ENCODE measurements at places on chromosomes 16 and 17. TPM values are rescaled to one million over a fixed set of nuclear protein-coding genes. Genes with fewer than 3 reads are reported as not detected.

- H3K4me3 ChIP-seq = no peak overlapping the region
- no peaks in the 10 kb centered on the region for H3K27me3 ChIP-seq
- H3K36me3 ChIP-seq = peaks cover 54% of the 10 kb centered on the region
- no peak overlapping the region for H3K27ac ChIP-seq
Measured at GRCh38 chr17:67879662-67880061, 54.4 kb downstream of the BPTF start.

DNA sequence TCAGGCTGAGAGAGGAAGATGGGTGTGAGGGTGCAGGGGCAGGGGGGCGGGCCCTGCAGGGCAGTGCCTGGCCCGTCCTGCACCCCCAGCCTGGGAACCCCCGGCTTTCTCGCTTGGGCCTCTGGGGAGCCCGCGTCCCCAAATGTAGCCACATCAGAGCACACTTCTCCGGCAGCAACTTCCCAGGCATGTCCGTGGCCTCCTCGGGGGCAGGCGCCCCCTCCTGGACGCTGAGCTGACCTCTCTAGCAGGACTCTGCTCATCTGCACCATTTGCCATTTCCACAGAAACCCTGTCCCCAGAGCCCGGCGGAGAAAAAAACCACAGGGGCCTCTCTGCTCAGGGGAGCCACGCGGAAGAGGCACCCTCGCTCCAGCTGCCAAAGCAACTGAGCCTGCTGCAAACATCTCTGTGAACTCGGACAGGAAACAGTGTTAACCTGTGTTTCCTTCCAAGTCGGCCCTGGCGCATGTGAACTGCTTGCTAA, 63.4 kb downstream of the KLHDC4 start:
- no peaks in the 10 kb centered on the region for H3K4me1 ChIP-seq
- H3K27me3 ChIP-seq = no peaks in the 10 kb centered on the region
- H3K4me3 ChIP-seq = no peak overlapping the region
- no peak for DNase-seq

DNA sequence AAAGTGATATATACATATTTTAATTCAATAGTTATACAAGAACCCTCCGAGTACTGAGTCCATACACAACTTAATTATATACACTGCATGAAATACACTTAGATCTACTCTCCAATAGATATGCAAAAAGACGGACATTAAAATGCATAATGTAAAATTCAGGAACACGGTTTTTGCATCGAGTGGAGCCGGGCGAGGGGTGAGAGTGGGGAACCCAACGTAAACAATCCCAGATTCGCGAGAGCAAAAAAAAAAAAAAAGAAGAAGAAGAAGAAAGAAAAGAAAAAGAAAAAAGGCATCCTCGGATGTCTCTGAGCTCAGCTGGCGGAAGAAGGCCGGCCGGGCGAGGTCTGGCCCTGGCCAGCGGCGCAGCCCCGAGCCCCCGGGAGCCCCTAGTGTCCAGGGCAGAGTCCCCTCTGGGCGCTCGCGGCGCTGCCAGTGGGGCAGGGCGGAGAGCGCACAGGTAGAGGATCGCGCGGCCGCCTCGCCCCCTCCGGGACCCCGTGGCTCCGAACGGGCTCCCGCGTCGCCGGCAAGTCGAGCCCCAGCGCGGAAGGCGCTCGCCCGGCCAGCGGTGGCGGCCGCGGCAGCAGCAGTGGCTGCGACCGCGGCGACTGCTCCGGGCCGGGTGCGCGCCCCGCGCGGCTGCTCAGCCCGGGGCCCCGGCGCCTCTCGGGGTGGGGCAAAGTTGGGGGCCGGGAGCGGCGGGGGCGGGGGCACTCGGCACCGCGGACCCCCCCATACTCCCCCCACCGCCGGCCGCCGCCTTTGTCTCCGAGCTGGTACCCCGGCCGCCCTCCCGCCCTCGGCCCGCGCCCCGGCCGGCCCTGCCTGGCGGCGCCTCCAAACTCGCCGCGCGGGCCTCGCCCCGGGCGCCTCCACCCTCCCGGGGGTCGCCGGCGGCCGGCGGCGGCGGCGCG, 9.6 kb upstream of the ZFHX3 start:
- peak; percentile 58 for DNase-seq
- peaks cover 46% of the 10 kb centered on the region for H3K4me1 ChIP-seq
- peak overlapping the region; percentile 97 for H3K27ac ChIP-seq
- H3K27me3 ChIP-seq = no peaks in the 10 kb centered on the region
- peak overlapping the region; percentile 84 for H3K4me3 ChIP-seq

GRCh38 chr16:68636818-68637217, 8.3 kb upstream of the CDH3 start:
- H3K27me3 ChIP-seq = no peaks in the 10 kb centered on the region
- H3K36me3 ChIP-seq = no peaks in the 10 kb centered on the region
- H3K27ac ChIP-seq = no peak overlapping the region
- no peak overlapping the region for H3K4me3 ChIP-seq

- H3K36me3 ChIP-seq = no peaks in the 10 kb centered on the region
- no peaks in the 10 kb centered on the region for H3K27me3 ChIP-seq
- H3K4me3 ChIP-seq = no peak overlapping the region
- H3K27ac ChIP-seq = no peak overlapping the region
Measured at GRCh38 chr17:40848583-40849235, 18.3 kb downstream of the KRT12 start.

DNA sequence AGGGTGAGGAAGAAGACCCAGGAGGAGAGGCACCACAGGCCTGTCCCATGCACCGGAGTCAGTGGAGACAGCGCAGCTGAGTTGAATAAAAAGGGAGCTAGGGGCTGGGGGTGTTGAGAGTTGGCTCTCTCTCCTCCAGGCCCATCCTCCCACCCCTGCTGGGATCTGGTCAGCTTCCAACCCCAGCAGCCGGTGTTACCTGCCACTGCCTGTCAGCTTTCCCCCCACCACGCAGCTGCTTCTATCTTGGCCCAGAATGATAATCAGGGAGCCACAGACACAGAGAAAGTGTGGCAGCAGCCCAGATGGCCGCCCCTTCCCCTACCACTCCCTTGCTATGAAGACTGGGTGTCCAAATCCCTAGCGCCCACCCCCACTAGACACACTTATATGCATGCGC, 120.6 kb upstream of the RPL38 start:
- no peaks in the 10 kb centered on the region for H3K4me1 ChIP-seq
- H3K36me3 ChIP-seq = no peaks in the 10 kb centered on the region
- no peak for DNase-seq
- H3K4me3 ChIP-seq = no peak overlapping the region

DNA sequence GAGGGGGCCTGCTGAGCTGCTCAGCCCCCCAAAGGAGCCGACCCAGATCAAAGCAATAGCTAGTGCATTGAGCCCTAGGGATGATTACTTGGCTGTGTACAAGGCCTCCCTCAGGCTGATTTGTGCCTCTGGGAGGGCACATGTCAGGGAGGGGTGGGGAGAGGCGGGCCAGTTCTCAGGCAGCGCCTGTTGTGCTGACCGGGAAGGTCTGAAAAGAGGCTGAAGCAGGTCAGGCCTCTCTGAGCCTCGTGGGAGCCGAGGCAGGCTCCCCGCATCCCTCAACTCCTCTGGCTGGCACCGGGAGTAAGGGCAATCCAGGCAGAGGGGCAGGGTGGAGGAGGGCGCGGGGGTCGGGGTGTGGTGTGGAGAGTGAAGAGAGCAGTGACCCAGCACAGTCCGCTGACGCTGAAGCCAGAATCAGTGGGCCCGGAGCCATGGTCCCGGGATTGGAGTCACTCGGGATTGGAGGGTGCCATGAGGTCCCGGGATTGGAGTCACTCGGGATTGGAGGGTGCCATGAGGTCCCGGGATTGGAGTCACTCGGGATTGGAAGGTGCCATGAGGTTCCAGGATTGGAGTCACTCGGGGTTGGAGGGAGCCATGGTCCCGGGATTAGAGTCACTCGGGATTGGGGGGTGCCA, 3.0 kb downstream of the DCXR start:
- DNase-seq = no peak
- no peaks in the 10 kb centered on the region for H3K36me3 ChIP-seq
- peaks cover 32% of the 10 kb centered on the region for H3K4me1 ChIP-seq
- no peaks in the 10 kb centered on the region for H3K27me3 ChIP-seq
- no peak overlapping the region for H3K4me3 ChIP-seq
- no peak overlapping the region for H3K27ac ChIP-seq

DNA sequence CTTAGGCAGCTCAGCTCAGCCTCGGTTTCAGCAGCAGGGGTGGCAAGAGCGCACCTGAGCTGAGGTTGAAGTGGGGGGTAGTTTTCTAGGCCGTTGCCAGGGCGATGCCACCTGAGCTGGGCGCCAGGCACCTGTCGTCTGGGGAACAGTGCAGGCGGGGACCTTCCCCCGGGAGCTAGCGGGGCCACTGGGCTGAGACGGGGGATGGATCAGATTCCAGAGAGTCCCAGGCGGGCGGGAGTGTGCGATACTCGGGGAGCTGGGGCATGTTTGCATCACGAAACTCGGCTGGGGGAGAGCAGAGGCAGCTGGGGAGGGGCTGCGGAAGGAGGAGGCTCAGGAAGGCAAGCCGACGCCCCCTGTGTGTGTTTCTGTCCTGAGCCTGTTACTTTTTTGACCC, 477 bp upstream of the CLDN9 start:
- H3K4me3 ChIP-seq = no peak overlapping the region
- no peak overlapping the region for H3K27ac ChIP-seq
- no peak for DNase-seq
- no peaks in the 10 kb centered on the region for H3K36me3 ChIP-seq
- peaks cover 46% of the 10 kb centered on the region for H3K27me3 ChIP-seq

DNA sequence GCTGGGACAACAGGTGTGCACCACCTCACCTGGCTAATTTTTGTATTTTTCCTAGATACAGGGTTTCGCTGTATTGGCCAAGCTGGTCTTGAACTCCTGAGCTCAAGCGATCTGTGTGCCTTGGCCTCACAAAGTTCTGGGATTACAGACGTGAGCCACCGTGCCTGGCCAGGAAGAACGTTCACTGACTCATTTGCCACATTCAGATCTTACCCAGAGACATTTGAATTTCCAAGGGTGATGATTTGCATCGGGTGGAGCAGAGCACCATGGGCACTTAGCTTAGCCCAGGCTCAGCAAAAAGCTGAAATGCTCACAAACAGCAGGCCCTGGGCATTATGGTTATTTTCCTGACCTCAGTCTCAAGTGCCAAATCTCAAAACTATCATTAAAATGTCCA, 14.5 kb upstream of the ADORA2B start:
- H3K27ac ChIP-seq = no peak overlapping the region
- no peaks in the 10 kb centered on the region for H3K36me3 ChIP-seq
- DNase-seq = no peak
- H3K4me3 ChIP-seq = no peak overlapping the region
- H3K4me1 ChIP-seq = no peaks in the 10 kb centered on the region

- H3K4me1 ChIP-seq = no peaks in the 10 kb centered on the region
- DNase-seq = no peak
- no peak overlapping the region for H3K4me3 ChIP-seq
- no peak overlapping the region for H3K27ac ChIP-seq
- H3K36me3 ChIP-seq = no peaks in the 10 kb centered on the region
- no peaks in the 10 kb centered on the region for H3K27me3 ChIP-seq
Measured at GRCh38 chr16:13756411-13757140, 163.4 kb upstream of the ERCC4 start.

DNA sequence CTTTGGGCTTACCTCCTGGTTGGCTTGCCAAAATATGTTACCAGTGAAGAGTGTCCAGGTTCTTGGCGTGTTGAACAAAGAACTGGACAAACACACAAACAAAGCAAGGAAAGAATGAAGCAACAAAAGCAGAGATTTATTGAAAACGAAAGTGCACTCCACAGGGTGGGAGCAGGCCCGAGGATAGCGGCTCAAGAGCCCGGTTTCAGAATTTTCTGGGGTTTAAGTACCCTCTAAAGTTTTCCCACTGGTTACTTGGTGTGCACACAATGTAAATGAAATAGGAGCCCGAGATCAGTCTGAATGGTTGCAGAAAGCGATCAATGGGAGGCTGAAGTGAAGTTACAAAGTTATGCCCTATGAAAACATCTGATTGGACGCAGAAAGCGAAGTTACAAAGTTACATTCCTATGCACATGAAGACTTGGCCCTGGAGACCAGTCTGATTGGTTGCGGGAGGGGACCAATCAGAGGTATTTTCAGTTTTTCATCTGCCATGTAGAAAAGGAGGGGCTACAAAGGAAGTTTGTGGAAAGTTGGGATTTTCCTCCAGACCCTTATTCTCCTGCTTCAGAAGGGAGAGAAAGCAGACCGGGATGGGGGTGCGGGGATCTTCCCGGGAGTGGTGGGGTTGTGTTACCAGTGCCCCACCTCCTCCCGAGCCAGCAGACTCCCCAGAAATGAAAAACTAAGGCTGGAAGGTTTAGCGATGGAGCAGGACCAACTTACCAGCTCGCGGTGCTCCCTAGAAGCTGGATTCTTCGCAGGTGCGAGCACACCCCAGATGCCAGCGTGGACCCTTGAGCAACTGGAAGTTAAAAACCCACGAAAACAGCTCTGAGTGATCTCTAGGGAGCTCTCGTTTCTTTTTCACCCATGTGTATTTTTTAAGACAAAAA, at the start of gene SLFN12:
SLFN12 (minus strand) TSS at position 325 of the 899 bp plus-strand sequence. CDS start 9,472 bp downstream, outside the sequence.
- peak within 1 kb of the TSS; percentile 94 for H3K27ac ChIP-seq
- no peaks in the 10 kb centered on the region for H3K36me3 ChIP-seq
- no peaks in the 10 kb centered on the region for H3K4me1 ChIP-seq
- DNase-seq = no peak
- H3K4me3 ChIP-seq = peak within 1 kb of the TSS; percentile 69

DNA sequence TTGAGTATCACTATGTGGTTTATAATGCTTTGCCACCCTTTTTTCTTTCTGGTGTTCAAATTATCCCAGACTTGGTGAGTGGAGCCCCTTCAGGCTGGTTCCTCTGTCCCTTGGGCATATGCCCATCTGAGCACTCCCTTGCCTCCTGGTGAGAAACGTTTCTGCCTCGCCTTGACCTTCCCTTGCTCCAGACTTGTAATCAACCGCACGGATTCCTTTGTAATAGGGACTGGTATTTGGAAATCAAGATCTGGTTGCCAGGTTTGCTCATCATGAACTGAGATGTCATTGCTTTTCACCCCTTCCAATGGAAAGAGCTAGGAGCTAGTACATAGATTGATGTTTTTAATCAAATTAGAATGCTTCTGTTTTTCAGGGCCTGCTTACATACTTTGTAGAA, 43.7 kb downstream of the SEC14L1 start:
- no peak for DNase-seq
- no peak overlapping the region for H3K4me3 ChIP-seq
- no peak overlapping the region for H3K27ac ChIP-seq
- no peaks in the 10 kb centered on the region for H3K27me3 ChIP-seq
- peaks cover 29% of the 10 kb centered on the region for H3K4me1 ChIP-seq
- H3K36me3 ChIP-seq = no peaks in the 10 kb centered on the region

DNA sequence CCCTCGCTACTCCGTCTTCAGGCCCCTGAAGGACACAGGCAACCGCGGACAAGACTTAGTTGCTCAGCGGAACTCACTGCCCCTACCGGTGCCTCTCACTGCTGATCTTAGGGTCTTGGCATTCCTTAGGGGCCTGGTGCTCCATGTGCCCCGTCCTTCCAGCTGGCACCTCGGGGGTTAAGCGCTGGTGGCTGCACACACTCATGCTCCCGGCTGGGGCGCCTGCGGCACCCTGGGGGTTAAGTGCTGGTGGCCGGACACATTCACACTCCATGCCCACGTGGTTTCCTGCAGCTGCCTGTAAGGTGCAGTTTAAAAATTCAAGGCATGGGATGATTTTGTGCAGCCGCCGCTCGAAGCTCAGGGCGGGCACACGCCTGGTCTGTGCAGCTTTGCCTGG, 45.1 kb downstream of the BAIAP2 start:
- H3K27me3 ChIP-seq = no peaks in the 10 kb centered on the region
- H3K36me3 ChIP-seq = no peaks in the 10 kb centered on the region
- H3K4me3 ChIP-seq = no peak overlapping the region
- no peak for DNase-seq

GRCh38 chr17:71117466-71117865, 948.1 kb downstream of the KCNJ2 start:
- no peaks in the 10 kb centered on the region for H3K4me1 ChIP-seq
- no peaks in the 10 kb centered on the region for H3K27me3 ChIP-seq
- H3K27ac ChIP-seq = no peak overlapping the region
- DNase-seq = no peak

Gene RNF222
- not detected for polyA plus RNA-seq

Gene PPP1R9B
- 33.4 TPM for polyA plus RNA-seq

Gene TSPOAP1
- polyA plus RNA-seq = 19.0 TPM

Gene GINS3
- polyA plus RNA-seq = 20.2 TPM

Gene RGS11
- polyA plus RNA-seq = 12.1 TPM

Gene FOXC2
- polyA plus RNA-seq = 0.76 TPM

Gene CDRT15
- polyA plus RNA-seq = not detected

Gene TNK1
- 2.1 TPM for polyA plus RNA-seq

All from heart left ventricle (tissue), 16 donors.